ENCODE measurements at places on chromosomes 5 and 9.
A peak's percentile ranks its signal among the peaks of the same experiment; 100 is the strongest.

DNA sequence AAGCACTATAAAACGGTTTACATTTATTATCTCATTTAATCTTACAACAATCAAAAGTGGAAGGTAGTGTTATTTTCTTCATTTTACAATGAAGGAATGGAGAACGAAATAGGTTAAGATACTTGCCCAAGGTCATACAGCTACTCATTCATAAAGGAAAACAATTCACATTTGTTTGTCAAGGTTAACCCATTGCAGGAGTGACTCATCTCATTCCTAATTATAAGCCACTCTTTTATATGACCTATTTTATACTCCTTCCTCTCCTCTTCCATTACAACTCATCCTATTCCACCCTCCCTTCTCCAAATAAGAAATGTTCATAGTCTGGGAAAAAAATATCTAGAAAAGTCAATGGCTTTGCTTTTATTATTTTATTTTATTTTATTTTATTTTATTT, 29.6 kb downstream of the CRHBP start:
- no peak for DNase-seq

- no peak for DNase-seq
Measured at GRCh38 chr9:69045821-69046220, 10.3 kb downstream of the FXN start.

- DNase-seq = no peak
Measured at GRCh38 chr5:34491251-34491620, 164.9 kb upstream of the RAI14 start.

GRCh38 chr5:132219289-132219970, 8.2 kb downstream of the P4HA2 start:
- no peak for DNase-seq

DNA sequence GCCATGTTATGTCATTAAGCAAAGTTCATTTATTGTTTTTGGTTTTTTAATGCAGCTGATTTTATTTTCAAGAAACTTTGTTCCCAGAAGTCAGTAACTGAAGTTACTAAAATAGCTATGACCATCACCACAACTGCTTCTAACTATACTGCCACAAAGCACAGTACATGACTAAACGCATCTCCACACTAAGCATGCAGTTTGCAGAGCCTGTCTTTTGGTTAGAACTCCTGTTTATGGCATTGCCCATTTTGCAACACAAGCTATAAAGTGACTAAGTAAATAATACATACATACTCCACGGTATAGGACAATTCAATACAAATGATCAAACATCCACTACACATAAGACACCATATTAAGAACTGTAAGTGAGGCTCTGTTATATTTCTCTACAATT, 109.7 kb downstream of the MLLT3 start:
- DNase-seq = no peak

GRCh38 chr9:13586587-13587374, 307.3 kb upstream of the MPDZ start:
- DNase-seq = no peak

DNA sequence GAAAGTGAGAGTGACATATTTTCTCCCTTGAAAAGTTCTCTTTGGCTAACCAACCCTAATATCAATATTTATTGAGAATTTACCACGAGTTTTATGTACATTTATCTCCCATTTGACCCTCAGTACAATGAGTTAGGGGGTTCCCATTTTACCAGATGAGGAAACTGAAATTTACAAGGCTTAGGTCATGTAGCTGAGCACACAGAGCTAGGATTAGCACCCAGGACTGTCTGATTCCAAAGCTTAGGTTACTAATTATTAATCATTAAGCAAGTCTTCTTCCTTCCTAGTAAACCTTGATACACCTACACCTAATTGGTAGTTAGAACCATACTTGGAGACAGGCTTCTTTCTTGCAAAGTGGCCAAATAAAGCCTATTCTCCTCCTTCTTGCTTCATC, 12.2 kb downstream of the SLC1A1 start:
- DNase-seq = no peak

GRCh38 chr5:116305899-116306298, 221.1 kb downstream of the COMMD10 start:
- DNase-seq = no peak

DNA sequence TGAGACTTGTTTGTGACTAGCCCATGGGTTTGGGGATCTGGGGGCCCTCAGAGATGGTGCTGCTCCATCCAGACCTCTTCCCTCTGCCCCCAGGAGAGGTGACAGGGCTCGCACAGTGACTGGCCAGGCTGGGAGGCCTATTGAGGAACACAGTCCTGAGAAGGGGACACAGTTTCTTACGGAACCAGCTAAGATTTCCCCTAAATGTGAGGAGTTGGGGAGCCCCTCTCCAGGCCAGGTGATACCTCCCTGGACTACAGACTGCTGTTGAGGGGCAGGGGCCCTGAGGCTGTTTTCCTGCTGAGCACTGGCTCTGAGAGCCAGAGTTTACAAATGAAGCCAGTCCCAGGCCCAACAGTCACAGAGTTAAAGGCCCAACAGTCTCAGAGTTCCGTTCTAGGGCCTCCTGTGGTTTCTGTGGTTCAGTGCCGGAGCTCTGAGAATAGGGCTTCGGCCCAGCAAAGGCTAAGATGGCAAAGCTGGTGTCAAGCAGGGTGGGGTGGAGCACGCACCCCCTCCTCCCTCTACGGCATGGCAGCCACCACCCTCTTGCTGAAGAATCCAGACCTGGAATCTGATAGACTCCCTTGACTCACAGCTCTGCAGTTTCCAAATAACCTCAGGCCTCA, 1.1 kb upstream of the SEMA4D start:
- DNase-seq = peak; percentile 63

GRCh38 chr5:4941957-4942830, 197.9 kb upstream of the ADAMTS16 start:
- DNase-seq = no peak

DNA sequence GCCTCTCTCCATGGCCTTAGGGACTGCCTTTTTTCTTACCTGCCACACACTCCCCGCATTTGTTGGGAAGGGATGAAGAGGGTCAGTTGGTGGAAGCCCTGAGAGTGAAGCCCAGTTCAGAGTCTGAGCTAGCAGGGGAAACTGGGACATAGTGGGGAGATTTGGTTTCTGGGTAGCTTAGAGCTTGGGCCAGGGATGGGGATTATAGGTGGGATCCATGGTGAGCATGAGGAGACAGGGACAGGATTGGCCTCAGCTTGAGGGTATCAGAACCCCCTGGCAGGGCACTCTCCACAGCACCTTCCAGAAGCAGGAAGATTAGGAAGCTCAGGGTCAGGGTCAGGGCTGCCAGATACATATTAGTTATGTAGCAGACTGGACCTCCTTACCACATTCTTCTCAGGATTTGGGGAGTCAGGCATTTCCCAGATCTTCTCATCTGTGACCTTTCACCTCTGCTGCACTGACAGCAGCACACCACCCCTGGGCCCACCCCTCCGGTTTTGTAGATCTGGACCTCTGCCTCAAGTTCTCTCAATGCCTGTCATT, 17.9 kb downstream of the OR13J1 start:
- no peak for DNase-seq

- DNase-seq = no peak
Measured at GRCh38 chr9:119736491-119737454, 367.5 kb upstream of the BRINP1 start.

- no peak for DNase-seq
Measured at GRCh38 chr5:54049144-54049543, 261.2 kb downstream of the ARL15 start.

DNA sequence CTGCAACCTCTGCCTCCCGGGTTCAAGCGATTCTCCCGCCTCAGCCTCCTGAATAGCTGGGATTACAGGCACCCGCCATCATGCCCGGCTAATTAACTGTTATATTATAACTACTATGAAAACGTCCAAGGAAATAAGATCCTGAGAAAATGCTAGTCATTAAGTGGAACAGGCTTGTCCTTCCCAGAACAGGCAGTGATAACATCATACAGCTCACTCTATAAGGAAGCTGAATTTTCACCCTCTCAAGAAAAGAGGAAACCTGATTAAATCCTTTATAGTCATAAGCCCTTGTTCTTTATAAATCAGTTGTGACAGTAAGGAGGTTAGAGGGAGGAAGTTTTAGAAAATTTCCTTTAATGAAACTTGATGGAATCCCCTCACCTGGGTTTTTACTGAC, 163.9 kb upstream of the CLINT1 start:
- DNase-seq = no peak

DNA sequence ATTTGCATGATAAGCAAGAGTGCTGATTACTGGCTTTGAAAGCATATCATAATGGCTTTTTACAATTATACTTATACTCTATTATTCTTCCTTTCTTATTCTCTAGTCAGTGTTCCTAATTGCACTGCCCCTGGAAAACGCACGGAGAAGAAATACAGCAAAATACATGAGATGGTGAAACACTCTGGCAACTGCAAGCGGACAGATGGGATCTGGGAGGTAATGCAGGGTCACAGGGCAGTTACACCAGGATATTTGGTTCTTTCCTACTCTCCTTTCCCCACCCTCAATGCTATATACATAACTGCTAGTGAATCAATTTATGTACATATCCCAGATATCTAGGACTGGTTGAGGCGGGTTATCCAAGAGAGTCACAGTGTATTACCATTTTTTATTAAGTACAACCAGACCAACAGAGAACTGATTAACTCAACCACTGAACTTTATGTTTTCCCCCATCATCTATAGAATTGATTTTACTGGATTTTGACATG, 423.7 kb downstream of the ZSWIM6 start:
- no peak for DNase-seq

Measured in CD8-positive, alpha-beta T cell (primary cell).